ENCODE measurements at places on chromosomes 1 and 21. TPM values are rescaled to one million over a fixed set of nuclear protein-coding genes. Genes with fewer than 3 reads are reported as not detected.

Gene DFFA
- total RNA-seq = 33.0 TPM

Gene CD34
- total RNA-seq = not detected

Gene ARHGEF19
- 11.9 TPM for total RNA-seq

Gene PTGS2
- not detected for total RNA-seq

Gene SPRR1A
- not detected for total RNA-seq

Gene TFB2M
- 12.2 TPM for total RNA-seq

Data from naive thymus-derived CD8-positive, alpha-beta T cell (primary cell).